ENCODE measurements at places on chromosomes 16 and 17.
A peak's percentile ranks its signal among the peaks of the same experiment; 100 is the strongest.

DNA sequence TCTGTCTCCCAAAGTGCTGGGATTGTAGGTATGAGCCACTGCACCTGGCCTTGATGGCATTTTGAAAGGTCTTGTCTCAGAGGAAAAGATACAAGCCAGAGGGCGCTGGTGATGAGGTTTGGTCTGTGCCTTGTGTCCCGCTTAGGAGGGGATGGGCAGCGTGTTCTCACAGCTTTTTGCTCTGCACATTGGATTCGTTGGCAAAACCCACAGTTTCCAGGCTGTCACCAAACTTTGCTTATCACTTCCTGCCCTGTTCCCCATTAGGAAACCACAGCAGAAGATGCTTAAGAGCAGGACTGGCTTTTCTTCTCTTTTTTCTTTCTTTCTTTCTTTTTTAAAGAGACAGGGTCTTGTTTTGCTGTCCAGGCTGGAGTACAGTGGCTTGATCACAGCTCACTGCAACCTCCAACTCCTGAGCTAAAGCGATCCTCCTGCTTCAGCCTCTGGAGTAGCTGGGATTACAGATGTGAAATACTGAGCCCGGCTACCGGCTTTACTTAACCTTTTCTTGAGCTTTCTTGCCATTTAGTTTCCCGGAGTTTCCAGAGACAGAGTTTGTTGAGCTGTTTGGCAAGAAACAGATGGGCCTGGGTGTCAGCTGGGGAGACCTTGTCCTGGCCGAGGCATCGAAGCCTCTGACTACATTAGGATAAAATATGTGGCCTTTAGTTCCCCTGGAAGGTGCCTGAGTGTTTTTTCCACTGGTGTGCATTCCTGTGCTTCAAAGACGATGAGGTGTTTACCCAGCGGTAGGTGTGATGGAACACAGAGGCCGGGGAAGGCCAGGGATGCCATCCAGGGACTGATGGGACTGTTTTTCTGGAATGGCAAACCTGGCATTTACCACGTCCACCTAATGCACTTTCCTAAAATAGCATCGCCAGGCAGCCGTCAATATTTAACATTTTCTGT is 112.9 kb downstream of the ABCC1 start:
- H3K4me1 ChIP-seq: peaks cover 22% of the 10 kb centered on the region
- no peak overlapping the region for H3K4me3 ChIP-seq
- H3K27me3 ChIP-seq: no peaks in the 10 kb centered on the region
- DNase-seq: no peak
- H3K27ac ChIP-seq: peak overlapping the region; percentile 12

- H3K27me3 ChIP-seq: peaks cover 3% of the 10 kb centered on the region
- H3K36me3 ChIP-seq: peaks cover 64% of the 10 kb centered on the region
- no peak overlapping the region for H3K27ac ChIP-seq
- H3K4me1 ChIP-seq: no peaks in the 10 kb centered on the region
- DNase-seq: no peak
Observed at GRCh38 chr17:74822335-74822938, 37.2 kb downstream of the GRIN2C start.

DNA sequence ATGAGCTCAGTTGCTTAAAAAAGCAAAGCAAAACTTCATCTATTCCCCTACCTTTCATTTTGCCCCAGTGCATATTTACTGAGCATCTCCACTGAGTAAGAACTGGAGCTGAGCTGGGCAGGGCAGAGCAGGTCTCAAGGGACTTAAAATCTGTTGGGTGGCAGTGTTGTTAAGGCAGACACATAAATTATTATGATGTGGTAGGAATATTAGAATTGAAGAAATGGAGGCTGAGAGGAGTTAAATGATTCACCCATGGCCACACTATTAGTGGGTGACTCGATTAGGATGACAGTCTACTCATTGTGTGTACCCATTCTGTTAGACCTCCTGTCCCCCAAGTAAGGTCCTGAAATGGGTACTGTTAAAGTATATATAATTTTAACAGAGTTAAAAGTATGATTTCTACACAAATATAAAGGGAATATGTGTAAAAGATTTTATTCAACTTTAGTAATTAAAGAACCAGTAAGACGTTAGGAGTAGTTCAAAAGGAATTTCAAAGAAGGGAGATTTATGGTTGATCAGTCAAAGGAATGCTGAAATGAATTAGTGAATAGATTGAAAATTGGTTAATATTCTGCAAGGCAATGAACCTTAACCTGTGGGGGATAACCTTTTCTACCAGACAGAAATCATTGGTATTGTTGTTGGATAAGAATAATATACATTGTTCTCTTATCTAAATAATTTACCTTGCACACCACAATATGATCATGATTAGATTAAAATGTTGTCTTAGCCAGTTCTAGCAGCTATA is 17.5 kb downstream of the ITGB3 start:
- no peak overlapping the region for H3K27ac ChIP-seq
- no peak overlapping the region for H3K4me3 ChIP-seq
- H3K4me1 ChIP-seq: no peaks in the 10 kb centered on the region
- H3K27me3 ChIP-seq: no peaks in the 10 kb centered on the region
- no peak for DNase-seq
- H3K36me3 ChIP-seq: no peaks in the 10 kb centered on the region

- DNase-seq: no peak
- peaks cover 26% of the 10 kb centered on the region for H3K36me3 ChIP-seq
- peak overlapping the region; percentile 64 for H3K27ac ChIP-seq
- H3K4me1 ChIP-seq: peaks cover 45% of the 10 kb centered on the region
Observed at GRCh38 chr17:35875072-35875799, 4.9 kb downstream of the CCL5 start.

DNA sequence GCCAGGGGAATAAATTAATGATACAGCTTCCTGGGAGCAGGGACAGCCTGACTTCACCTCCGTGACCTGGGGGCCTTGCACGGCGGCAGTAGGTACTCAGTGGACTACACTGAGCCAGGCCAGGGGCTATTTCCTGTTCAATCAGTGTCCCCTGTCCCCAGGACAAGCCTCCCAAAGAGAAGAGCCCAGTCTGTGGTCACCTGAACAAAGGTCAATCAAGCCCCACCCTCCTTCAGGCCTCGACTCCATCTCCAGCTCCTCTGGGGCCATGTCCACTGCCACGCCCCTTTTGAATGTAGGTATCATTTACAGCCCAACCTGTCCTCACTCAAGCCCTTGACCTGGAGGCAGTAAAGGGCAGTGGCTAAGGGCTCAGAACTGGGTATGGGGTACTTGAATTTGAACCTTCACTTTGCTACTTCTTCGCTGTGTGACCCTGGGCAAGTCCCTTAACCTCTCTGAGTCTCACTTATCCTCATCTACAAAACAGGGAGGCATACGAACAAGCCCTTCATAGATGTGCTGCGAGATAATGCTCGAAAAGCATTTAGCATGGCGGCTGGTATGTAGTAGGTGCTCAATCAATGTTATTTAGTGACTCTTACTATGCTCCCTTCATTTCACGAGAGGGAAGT is 29.0 kb downstream of the MYH11 start:
- no peak overlapping the region for H3K27ac ChIP-seq
- no peak overlapping the region for H3K4me3 ChIP-seq
- H3K4me1 ChIP-seq: no peaks in the 10 kb centered on the region
- no peaks in the 10 kb centered on the region for H3K27me3 ChIP-seq

DNA sequence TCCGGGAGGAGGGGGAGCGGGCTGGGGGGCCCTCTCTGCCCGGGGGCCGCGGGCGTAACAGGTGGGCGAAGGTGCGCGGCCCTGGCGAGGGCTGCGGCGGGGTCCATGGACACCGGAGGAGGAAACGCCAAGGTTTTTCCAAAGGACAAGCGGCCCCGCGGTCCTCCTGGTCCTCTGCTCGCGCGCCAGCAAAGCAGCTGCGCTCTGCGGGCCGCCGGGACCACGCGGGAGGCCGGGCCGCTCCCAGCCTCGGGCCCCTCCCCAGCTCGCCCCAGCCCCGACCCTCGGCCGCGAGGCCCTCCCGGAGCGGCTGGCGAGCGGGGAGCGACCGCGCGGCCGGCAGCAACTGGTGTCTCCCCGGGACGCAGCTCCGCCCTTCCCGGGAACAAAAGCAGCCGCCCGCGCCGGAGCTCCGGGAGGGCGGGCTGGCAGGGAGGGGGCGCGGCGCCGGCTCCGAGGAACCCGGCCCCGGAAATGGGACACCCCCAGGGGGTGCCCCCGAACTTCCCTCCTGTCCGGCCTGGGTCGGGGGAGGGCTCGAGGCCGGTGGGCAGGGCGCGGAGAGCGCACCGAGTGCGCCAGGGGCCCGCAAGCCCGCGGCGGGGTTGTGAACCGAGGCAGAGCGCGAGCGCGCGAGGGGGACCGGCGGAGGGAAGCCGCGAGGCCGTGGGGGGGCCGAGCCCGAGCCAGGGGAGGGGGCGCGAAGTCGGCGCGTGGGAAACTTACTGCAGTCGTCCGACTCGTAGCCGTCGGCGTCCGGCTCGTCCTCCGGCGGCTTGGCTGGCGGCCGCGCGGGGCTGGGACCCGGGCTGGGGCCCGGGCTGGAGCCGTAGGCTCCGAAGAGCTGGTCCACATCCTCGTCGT is 837 bp downstream of the DOC2B start:
- no peak for DNase-seq
- H3K4me1 ChIP-seq: peaks cover 7% of the 10 kb centered on the region
- no peaks in the 10 kb centered on the region for H3K36me3 ChIP-seq
- peak overlapping the region; percentile 19 for H3K4me3 ChIP-seq

DNA sequence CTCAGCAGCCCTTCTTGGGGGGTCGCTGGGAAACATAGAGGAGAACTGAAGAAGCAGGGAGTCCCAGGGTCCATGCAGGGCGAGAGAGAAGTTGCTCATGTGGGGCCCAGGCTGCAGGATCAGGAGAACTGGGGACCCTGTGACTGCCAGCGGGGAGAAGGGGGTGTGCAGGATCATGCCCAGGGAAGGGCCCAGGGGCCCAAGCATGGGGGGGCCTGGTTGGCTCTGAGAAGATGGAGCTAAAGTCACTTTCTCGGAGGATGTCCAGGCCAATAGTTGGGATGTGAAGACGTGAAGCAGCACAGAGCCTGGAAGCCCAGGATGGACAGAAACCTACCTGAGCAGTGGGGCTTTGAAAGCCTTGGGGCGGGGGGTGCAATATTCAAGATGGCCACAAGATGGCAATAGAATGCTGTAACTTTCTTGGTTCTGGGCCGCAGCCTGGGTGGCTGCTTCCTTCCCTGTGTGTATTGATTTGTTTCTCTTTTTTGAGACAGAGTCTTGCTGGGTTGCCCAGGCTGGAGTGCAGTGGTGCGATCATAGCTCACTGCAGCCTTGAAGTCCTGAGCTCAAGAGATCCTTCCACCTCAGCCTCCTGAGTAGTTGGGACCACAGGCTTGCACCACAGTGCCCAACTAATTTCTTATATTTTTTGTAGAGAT is 3.4 kb downstream of the STH start:
- H3K27me3 ChIP-seq: peaks cover 9% of the 10 kb centered on the region
- no peaks in the 10 kb centered on the region for H3K4me1 ChIP-seq
- peak; percentile 42 for DNase-seq
- H3K36me3 ChIP-seq: no peaks in the 10 kb centered on the region

DNA sequence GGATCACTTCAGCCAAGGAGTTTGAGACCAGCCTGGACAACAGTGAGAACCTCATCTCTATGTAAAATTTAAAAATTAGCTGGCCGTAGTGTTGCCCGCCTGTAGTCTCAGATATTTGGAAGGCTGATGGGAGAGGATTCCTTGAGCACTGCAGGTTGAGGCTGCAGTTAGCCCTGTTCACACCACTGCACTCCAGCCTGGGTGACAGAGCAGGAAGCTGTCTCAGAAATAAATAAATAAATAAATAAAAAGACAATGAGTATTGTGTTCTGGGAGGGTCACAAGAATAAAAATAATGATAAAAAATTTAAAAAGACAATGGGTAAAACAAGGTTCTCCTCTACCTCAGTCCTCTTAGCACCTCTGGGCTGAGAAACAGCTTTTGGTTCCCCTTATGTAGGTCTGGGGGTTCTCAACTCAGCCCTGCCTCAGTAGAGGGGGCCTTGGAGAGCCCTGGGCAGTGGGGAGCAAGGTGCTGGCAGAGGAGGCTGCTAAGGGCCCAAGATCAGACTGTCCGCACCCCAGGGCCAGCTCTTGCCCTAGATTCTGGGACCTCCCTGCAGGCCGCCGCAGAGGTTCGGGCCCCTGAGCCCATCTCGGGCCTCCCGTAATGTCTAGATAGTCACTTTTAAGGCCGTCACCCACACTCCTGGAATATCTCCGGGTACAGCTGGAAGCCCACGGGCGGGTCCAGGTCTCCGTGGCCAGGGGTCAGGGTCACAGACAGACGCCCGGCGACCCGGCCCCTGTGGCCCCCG is 3.4 kb downstream of the ZNF764 start:
- no peaks in the 10 kb centered on the region for H3K27me3 ChIP-seq
- peaks cover 21% of the 10 kb centered on the region for H3K4me1 ChIP-seq

DNA sequence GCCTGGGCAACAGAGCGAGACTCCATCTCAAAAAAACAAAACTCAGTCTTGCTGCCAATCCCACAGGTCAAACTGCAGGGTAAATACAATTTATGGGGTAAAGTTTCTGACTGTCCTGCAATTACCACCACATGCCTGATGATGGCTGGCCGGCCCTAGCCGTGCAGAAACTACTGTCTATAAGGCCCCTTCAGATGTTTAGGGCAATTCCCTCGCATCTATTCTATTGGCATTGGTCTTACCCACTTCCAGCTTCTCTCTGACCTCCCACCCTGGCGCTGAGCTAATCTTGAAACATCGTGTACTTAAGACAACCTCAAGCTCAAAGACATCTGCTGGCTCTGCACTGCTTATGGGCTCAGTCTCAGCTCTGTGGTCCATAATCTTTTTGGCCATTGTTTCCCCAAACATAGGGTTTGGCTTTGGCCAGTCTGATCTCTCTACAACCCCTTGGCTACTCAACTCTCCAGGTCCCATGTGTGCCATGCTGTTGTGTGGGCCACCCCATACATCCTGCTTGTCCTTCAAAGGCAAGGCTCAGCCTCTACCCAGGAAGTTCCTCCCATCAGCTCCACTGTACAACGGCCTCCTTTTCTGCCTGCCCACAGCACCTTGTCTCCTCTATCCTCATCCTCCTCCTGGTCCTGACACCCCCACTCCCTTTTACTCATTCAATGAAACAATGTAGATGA is 16.6 kb downstream of the MAP3K14 start:
- H3K27me3 ChIP-seq: no peaks in the 10 kb centered on the region
- H3K4me3 ChIP-seq: no peak overlapping the region
- H3K36me3 ChIP-seq: peaks cover 29% of the 10 kb centered on the region
- DNase-seq: no peak
- no peaks in the 10 kb centered on the region for H3K4me1 ChIP-seq
- no peak overlapping the region for H3K27ac ChIP-seq

- H3K4me1 ChIP-seq: no peaks in the 10 kb centered on the region
- no peaks in the 10 kb centered on the region for H3K27me3 ChIP-seq
- H3K27ac ChIP-seq: no peak overlapping the region
- H3K36me3 ChIP-seq: no peaks in the 10 kb centered on the region
- no peak overlapping the region for H3K4me3 ChIP-seq
Observed at GRCh38 chr17:55440391-55440790, 18.8 kb upstream of the MMD start.

GRCh38 chr16:62190426-62190825 is 154.2 kb upstream of the CDH8 start:
- no peak for DNase-seq
- H3K27me3 ChIP-seq: no peaks in the 10 kb centered on the region
- no peaks in the 10 kb centered on the region for H3K36me3 ChIP-seq
- H3K4me1 ChIP-seq: no peaks in the 10 kb centered on the region

- no peak overlapping the region for H3K27ac ChIP-seq
- no peak for DNase-seq
- H3K27me3 ChIP-seq: peaks cover 4% of the 10 kb centered on the region
Observed at GRCh38 chr17:47287068-47287467, 33.4 kb downstream of the ITGB3 start.

GRCh38 chr17:1847191-1847590 is 17.4 kb downstream of the RPA1 start:
- no peak overlapping the region for H3K4me3 ChIP-seq
- H3K27ac ChIP-seq: no peak overlapping the region
- H3K36me3 ChIP-seq: peaks cover 13% of the 10 kb centered on the region
- no peaks in the 10 kb centered on the region for H3K4me1 ChIP-seq
- DNase-seq: no peak

- no peak overlapping the region for H3K4me3 ChIP-seq
- no peak overlapping the region for H3K27ac ChIP-seq
- no peaks in the 10 kb centered on the region for H3K27me3 ChIP-seq
- no peaks in the 10 kb centered on the region for H3K36me3 ChIP-seq
Observed at GRCh38 chr16:3857189-3858043, 23.1 kb downstream of the CREBBP start.

All from T-cell (primary cell).